Bronchial epithelial cell (primary cell): ENCODE measurements at places on chromosomes 16 and 17. TPM values are rescaled to one million over a fixed set of nuclear protein-coding genes. Genes with fewer than 3 reads are reported as not detected.

The ZNRF1 gene
- 10.8 and 13.8 TPM in 2 replicates for total RNA-seq

The TNFSF13 gene
- total RNA-seq: 2.6 and 3.7 TPM in 2 replicates

The SLC5A10 gene
- total RNA-seq: 0.13 TPM in 1 of 2 replicates, not detected in the other

The PLA2G10 gene
- not detected in 2 replicates for total RNA-seq

The KRT12 gene
- not detected in 2 replicates for total RNA-seq

The CACNG5 gene
- total RNA-seq: not detected in 2 replicates

The SYNRG gene
- 4.7 and 6.7 TPM in 2 replicates for total RNA-seq
